ENCODE measurements at places on chromosomes 3 and 15.

DNA sequence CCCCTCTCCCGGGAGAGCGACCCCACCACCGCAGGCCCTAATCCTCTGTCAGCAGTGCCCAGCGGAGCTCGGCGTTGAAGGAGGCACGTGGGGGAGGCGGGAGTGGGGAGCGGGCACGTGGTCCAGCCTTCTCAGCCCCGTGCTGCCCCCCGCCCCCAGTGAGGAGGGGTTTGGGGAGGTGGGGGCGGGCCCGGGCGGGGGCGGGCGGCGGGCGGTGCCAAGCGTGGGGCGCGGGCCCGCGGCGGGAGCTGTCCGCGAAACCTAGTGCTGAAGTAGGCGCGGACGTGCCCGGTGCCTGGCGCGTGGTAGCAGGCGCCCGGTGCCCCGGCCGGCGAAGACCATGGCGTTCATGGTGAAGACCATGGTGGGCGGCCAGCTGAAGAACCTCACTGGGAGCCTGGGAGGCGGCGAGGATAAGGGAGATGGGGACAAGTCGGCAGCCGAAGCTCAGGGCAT, at the start of gene CPLX3:
CPLX3 (plus strand) TSS at position 264 of the 456 bp plus-strand sequence; CDS start at position 341, 77 bp downstream.
- DNase-seq = no peak

DNA sequence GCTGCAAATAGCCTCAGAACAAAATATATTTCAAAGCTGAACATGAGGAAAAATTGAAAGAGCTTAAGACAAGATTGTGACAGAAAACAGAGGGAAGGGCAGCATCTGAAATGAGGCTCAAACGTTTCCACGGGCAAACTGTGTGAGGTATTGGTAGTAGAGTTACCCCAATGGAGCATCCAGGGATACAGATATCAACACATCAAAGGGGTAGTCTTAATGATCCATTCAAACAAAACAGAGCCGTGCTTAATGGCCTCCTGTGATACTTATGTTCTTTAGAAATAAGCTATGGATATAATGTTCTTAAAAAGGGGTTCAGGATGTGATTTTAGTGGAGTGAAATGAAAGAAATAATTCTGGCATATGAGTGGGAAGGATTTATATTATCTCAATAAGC, 430.3 kb upstream of the PDZRN3 start:
- DNase-seq = no peak

DNA sequence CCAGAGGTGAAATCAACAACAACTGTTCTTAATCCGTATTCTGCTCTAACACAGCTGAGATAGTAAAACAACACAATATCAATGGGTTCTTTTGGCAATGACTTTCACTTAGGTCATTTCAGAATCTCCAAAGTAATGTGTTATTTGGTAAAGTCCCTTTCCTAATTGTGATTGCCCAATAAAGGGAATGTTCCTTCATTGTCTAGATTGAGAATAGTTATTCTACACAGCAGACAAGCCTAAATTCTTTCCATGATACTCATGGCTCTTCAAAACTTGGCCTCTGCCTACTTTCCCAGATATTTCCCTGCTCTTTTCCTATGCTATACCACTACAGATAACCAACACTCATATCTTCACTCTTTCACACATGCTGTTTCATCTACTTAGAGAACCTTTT, 219.8 kb downstream of the FMN1 start:
- DNase-seq = no peak

DNA sequence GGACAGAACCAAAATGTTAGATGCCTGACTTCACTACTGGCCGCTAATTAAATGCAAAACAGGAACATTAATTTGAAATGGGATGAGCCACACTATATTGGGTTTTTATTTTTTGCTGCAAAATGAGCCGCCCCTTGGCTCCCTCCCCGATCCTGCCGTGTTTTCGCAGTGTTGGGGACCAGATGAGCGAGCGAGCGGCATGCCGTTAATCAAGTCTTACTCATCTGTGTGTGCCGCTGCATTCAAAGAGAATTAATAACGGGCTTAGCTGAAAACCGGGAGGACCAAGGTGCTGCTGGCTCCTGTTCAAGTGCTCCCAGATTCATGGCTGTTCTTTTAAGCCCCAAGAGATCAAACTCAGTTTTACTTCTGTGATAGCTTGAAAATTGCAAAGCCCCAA, 20.0 kb downstream of the TAFA4 start:
- DNase-seq = no peak

GRCh38 chr3:40821315-40821714, 296.6 kb downstream of the ZNF621 start:
- DNase-seq = no peak

GRCh38 chr3:172281884-172282283, 166.4 kb downstream of the GHSR start:
- no peak for DNase-seq

DNA sequence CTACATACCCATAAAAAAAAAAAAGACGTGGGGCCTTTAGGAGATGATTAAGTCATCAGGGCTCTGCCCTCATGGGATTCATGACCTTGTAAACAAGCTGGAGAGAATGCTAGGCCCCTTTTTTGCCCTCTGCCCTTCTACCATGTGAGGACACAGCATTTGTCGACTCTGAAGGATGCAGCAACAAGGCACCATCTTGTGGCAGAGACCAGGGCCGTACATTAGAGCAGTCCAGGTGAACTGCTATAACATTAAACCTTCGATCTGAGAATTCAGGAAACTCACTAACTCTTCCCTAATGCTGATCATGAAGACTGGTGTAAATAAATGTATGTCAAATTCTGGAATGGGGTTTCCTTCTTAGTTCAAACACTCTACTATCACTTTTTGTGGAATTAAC, 30.7 kb upstream of the SIAH2 start:
- no peak for DNase-seq

DNA sequence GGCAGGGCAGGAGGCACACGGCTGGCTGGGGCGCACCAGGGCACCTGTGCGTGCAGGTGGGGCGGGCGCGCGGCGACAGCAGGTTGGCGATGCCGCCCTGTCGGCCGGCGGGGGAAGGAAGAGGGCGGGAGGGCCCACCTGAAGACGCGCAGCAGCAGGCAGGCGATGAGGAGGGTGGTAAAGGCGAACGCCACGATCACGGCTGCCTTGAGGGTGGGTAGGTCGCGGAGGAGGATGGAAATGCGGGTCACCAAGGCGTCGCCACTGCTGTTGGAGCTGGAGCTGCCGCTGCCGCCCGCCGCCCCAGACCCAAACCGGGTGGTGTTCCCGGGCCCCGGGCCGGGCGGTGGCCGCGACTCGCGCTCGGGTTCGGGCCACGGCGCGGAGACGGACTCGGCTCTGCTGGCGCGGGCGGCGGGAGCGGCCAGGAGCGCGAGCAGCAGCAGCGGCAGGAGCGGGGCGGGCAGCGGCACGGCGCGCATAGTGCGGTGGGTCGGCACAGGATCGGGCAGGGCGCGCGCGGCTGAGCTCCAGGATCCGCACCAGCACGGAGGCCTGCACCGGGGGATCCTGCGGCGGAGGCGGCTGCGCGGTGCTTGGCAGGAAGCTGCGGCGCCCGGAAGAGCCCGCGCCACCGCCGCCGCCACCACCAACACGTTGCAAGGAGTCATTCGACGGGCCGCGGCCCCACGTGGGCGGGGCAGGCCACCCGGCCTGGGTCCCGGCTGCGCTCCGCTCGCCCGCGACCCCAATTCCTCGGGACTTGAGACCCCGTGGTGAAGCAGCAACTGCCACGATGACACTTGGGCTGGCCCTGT, at the start of gene FAM174B:
FAM174B (minus strand) TSS at position 598 of the 818 bp plus-strand sequence.
- no peak for DNase-seq

DNA sequence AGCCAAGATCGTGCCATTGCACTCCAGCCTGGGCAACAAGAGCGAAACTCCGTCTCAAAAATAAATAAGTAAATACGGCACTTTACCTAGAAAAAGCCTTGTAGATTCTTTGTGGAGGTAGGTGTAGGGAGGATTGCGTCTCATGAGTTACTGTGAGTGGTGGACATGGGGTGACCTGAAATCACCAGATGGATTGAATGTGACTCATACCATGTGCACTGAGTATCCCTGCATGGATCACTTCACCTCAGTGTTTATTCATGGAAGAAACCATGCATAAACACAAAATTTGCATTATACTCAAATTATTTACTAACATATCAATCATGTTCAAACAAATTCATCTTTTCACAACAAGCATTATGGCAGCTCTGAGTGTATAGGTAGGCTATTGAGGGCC, 55.9 kb downstream of the MRPS25 start:
- no peak for DNase-seq

GRCh38 chr3:146052056-146052790, 108.8 kb downstream of the PLOD2 start:
- DNase-seq = no peak

- DNase-seq = no peak
Observed at GRCh38 chr3:188242436-188243123, 88.6 kb downstream of the LPP start.

DNA sequence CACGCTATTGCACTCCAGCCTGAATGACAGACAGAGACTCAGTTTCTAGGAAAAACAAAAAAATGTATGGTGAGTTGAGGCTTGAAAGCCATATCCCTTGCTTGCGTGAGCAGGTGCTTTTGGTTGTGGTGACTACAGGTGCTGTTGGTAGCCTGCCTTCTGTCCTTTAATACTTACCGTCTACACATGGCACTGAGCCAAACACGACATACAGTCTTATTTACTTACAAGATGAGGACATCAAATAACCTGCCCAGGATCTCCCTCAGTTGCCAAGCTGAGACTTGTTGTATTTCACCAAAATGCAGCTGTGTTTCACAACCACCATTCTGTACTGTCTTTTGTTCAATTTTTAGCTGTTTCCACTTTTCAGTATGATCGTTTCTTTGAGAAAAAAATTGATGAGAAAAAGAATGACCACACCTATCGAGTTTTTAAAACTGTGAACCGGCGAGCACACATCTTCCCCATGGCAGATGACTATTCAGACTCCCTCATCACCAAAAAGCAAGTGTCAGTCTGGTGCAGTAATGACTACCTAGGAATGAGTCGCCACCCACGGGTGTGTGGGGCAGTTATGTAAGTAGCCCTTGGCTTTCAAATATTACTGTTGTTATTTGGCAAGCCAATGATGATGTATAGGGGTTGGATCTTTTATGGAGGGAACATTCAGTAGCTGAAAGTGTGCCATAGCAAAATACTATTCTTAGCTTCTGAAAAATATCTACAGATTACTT, 6.5 kb downstream of the ALAS1 start:
- DNase-seq = no peak

DNA sequence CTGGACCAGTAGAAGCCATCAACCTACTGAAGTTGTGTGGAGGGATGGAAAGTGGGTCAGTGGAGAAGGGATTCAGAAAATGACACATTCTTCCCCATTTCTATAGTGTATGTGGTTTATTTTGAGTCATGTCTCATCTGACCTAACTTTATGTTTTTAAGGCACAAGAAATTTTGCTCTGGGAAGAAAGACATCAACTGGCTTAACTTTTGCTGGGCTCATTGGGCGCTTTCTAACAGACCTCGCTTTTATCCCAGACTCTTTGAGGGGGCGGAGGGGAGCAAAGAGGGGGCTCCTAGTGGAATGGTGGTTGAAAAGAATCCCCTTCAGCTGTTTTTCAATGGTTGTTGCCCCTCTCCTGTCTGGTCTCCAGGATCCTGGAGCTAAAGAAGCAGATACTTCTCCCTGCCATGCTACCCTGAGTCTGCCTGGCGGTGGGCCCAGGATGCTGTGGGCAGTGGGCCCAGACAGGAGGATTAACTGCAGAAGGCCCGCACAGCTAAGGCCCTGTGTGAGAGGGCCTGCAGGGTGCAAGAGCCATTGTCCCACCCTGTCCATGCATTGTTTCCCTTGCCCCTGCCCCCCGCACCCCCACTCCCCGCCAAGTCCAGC, 14.5 kb downstream of the CSRNP1 start:
- no peak for DNase-seq

GRCh38 chr3:130700541-130700940, 46.1 kb downstream of the PIK3R4 start:
- no peak for DNase-seq

DNA sequence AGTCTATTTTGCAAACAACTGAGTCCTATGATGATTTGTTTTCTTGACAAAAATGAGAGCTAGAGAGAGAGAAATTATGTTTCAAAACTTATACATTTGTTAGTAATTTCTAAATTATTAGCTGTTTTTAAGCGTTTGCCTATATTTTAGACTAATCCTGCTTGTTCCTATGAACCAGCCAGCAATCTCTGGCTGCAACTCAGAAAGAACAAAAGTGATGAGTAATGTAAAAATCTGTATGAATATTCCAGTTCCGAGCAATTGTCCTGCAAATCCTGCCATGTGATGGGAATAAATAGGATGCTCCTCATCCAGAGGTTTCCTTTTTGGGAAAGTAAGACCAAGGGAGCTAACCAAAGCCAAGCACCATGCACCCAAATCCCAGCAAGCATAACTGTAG, 228.3 kb upstream of the GBE1 start:
- no peak for DNase-seq

DNA sequence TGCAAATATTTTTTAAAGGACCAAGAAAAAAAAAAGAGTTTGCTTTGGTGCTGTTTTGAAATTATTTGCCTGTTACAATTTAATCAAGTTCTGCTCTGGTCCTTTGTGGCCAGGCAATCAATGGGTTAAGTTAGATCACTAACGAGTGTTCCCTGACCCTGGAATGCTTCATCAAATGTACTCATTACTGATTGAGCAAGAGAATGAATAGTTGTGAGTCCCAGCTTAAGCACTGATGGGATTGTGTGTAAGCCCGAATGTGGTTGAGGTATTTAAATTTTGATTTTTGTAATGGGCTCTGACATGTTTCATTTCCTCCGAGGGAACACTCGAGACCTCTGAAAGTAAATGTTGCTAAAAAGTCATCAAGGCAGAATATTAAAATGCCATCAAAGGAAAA, 699.1 kb downstream of the MCTP2 start:
- DNase-seq = no peak

GRCh38 chr3:157029365-157029790, 130.6 kb downstream of the CCNL1 start:
- DNase-seq = no peak

- DNase-seq = no peak
Observed at GRCh38 chr3:134617608-134618477, 33.0 kb downstream of the KY start.

DNA sequence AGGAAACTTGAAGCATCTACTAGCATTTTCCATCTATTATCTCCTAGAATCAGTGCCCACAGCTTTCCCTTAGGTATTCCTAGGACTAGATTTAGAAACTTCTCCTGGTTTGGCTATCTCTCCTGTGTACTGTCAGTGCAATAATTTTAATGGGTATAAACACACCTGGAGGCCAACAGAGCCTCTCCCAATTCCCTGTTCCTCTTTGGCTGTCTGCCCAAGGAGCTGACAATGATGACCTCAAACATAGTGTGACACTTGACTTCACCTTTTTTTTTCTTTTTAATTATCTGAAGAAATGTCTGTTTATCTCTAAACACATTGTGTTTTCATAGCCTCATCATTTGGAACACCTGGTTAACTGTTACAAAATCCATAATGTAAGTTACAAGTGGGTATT, 754.5 kb upstream of the ALCAM start:
- DNase-seq = no peak

GRCh38 chr3:38595393-38595792, 54.1 kb downstream of the SCN5A start:
- no peak for DNase-seq

GRCh38 chr15:81270781-81271491, 53.0 kb downstream of the STARD5 start:
- peak; percentile 51 for DNase-seq

GRCh38 chr3:48155122-48155521, 33.1 kb downstream of the CDC25A start:
- peak; percentile 18 for DNase-seq
